ENCODE measurements at places on chromosomes 16 and 17.

DNA sequence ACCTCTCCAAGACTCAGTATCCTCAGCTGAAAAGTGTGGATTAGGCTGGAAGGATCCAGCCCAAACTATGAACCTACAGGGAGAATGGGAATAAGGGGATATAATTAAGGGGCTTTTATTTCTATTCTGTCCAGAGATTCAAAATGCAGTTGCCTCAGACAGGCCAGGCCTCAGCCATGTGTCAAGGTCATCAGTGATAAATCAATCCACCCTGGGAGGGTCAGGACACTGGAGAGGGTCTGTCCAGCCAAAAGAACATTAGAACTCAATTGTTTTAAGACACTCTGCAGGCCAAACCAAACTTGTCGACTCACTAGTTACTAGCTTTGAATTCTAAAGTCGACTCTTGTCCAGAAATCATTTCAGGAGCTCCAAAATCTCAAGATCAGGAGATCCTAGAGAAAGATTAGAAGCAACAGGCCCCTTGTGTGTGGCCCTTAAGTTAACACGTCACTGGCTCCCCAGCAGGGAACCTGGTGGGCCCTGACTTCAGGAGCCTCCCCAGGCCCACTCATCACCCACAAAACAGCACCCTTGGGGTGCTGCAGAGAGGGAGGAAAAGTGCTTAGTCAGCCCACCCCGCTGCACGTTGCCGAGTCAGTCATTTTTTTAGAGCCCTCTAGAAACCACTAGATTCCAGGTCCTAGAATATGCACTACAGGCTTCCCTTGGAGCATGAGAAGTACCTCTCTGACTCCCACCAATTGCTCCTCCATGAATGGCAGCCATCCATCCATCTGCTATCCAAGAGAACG lies 156.8 kb downstream of the XYLT1 start:
- DNase-seq, result no peak

- DNase-seq, result no peak
Observed at GRCh38 chr17:43732958-43733357, 25.6 kb downstream of the SOST start.

GRCh38 chr17:70407506-70407905 lies 238.2 kb downstream of the KCNJ2 start:
- no peak for DNase-seq

DNA sequence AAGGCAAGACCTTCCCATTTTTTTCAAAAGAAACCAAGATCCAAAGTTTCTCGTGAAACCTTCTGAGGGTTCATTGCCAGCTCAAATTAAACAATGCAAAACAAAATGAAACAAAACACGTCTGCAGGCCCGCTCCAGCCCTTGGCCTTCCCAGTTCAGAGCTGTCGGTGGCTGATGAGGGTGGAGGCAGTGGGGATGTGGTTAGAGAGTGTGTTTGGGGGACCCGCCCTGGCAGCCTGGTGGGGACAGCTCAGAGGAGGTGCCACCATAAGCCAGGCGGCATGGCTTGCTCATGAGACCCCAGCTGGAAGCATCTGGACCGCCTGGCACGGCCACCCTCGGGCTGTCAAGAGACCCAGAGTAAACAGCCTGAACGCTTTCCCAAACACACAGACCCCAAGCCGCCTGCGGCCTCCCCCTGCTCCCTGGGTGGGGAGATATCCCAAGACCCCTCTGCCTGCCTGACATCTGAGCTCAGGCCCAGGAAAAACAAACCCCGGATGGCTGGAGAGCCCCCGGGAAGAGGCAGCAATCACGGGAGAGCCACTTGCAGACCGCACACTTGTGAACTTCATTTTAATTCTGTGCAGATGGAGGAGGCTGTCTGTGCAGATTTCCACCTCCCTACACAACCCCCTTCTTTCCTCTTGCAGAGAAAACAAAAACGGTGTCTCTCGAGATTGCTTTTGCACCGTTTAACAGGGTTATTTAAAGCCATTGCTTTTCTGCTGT lies 35.4 kb upstream of the LITAF start:
- peak; percentile 68 for DNase-seq

- no peak for DNase-seq
Observed at GRCh38 chr16:52515068-52515671, 31.8 kb downstream of the TOX3 start.

DNA sequence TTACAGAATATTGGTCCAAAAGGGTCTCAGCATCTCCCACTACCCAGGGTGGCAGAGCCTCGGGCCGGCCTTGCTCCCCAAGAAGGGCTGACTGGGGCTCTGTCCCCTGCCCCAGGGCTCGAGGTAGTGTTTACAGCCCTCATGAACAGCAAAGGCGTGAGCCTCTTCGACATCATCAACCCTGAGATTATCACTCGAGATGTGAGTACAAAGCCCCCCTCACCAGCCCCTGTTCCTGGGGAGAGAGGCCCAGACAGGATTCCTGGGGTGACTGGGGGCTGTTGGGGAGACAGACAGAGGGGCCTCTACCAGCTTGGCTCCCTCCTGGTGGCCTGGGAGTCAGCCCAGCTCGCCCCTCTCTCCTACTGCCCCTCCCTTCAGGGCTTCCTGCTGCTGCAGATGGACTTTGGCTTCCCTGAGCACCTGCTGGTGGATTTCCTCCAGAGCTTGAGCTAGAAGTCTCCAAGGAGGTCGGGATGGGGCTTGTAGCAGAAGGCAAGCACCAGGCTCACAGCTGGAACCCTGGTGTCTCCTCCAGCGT lies 6.1 kb upstream of the NLRC5 start:
- no peak for DNase-seq

DNA sequence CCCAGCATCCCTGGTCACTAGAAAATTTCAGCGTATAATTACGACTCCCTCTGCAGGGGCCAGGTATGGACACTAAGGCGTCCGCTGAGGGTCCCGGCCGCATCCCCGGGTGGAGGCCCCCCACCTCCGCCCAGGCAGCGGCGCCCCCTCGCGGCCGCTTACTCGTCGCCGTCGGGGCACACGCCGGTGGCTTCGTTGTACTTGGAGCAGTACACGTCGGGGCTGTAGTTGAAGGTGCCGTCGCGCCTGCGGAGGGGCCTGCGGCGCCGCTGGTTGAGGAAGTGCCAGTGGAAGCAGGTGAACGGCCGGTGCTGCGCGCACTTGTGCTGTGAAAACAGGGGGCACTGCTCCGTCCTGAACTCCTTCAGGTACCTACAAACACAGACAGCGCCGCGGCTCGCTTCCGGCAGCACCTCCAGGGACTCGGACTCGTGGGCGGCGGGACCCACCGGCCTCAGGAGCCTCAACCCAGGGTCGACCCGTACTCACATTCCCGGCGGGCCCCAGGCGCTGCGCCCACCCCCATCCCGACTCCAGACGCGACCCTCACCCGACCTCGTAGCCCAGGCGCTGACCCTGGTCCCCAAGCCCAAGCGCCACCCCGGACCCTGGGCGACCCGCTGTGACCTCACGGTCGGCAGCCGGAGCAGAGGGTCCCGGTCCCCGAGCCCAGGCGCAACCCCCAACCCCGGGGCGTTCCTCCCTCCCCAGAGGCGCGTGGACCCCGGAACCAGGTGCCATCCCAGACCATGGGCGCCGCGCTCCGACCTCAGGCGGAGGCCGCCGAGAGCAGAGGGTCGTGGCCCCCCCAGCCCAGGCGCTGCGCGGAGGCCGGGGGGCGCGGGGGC lies 596 bp downstream of the UNKL start:
- peak; percentile 65 for DNase-seq

DNA sequence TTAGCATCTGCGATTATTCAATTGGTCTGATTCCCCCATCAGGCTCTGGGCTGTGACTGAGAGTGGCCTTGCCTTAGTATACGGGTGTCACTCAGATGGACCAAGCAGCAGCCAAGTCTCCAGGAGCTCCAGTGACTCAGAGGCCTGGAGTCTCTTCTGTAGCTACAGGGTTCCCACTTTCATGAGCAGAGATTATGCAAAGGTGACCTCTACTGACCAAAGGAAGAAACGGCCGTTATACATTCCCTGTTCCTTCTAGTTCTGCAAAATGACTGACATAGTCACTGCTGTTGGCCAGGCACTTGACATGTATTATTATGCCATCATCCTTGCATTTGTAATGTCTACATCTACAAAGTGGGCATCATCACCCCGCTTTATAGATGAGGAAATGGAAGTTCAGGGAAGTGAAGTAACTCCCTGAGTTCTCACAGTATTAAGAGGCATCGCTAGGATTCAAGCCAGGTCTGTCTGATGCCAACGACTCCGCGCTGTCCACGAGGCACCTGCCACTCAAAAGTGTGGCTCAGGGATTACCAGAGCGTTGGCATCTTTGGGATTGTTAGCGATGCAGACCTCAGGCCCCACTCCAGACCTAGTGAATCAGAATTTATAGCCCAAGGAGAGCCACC lies 23.3 kb downstream of the SLC38A7 start:
- DNase-seq, result peak; percentile 34

DNA sequence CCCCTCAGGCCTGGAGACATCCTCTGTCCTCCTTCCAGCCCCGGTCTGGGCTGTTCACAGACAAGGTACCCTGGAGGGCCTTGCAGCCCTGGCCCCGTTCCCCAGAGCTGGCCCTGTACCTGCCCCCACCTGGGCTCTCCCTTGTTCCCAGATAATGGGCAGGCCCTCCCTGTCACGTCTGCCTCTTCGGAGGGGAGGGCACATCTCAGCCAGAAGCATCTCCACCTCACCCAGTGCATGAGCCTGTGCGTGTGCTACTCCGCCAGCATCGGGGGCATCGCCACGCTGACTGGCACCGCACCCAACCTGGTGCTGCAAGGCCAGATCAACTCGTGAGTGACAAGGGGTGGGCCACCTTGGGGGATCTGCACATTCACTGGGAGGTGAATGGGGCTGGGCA lies 14.9 kb upstream of the FOXN1 start:
- DNase-seq, result no peak

DNA sequence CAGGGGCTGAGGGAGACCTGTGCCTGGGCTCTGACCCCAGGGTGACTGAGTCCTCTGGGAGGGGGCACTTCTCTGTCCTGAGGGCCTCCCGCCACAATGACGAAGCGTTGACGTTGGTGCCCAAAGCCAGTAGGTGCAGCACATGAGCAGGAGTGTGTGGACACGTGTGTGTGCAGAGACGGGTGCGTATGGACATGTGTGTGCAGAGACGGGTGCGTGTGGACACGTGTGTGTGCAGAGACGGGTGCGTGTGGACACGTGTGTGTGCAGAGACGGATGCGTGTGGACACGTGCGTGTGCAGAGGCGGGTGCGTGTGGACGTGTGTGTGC lies 726 bp upstream of the CD7 start:
- DNase-seq, result no peak

DNA sequence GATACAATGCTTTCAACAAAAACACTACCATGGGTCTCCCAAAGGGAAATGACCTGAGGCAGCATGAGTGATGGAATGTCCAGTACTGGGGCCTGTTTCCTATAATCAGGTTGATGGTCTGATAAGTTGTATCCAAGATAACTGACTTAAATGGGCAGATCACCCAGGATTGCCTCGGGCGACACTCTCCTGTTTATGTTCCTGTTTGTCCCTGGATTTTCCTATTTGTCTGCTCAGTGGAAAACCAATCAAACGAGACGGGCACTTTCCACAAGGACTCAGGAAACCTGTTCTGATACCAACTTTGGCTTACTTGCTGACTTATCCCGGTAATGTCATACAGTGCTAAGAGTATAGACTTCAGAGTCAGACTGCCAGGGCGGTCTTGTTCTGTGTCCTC lies 27.4 kb downstream of the USP43 start:
- DNase-seq, result no peak

- DNase-seq, result no peak
Observed at GRCh38 chr16:88047462-88047861, 96.2 kb downstream of the BANP start.

DNA sequence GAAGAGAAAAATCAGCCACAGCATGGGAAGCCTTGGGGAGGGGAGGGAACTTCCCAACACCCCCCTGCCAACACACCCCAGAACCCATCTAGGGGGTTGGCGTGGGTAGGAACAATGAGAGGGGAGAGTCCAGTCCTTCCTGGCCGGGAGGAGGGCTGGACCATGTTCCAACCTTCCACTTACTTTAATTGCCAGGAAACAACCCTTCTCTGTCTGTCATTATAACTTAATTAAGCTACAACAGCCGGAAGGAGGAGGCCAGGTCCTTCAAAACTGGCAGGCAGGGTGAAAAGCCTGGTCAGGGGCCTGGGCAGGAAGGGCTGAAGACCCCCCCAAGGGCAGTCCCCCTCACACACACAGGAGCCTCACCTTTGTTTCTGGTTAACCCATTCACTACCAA lies 447.0 kb downstream of the SOX9 start:
- DNase-seq, result no peak

DNA sequence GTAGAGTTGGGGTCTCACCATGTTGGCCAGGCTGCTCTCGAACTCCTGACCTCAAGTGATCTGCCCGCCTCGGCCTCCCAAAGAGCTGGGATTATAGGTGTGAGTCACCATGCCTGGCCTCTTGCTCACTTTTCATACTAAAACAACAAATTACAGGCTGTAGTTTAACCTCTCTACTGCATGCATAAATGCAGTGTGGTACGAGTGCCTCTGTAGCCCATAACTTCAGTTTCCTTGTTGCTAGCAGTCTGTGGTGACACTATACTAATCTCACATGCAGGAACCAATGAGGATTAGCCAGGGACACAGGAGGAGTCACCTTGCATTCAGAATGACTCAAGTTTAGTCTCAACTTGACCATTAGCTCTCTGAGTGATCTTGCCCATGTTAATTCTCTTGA lies 20.1 kb downstream of the HMOX2 start:
- no peak for DNase-seq

DNA sequence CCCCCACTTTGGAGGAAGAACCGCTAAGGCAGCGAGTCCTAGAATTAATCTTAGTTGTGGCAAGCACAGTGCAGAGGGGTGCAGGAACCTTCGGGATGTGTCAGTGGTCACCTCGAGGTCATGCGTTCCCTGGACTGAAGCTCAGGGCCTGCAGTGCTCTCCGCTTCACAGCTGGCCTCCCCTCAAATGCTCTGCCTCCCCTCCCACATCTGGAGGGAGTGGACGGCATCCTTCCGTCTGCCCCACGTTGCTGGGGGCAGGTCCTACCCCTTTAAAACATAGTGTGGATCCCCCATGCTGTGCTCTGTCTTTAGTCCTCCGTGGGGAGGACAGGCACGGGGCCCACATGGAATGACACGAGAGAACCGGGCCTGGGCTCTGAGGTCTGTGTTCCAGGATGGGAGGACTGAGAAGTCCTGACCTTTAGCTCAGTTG lies 99.5 kb upstream of the CDC42EP4 start:
- no peak for DNase-seq

DNA sequence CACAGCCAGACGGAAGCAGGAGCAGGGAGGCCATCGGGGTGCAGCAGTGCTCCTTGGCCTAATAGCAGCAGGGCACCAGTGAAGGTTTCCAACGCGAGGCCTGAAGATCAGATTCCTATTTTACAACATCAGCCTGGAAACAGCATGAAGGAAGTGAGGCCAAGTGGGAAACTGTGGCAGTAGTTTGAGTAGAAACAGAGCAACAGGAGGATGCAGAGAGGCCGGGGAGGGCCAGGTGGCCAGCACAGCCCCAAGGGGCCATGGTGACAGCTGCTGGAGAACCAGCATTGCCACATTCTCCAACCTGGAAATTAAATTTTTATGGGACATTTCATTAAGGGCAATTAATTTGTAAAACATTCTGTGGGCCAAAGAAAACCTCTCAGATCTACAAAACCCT lies 3.4 kb upstream of the ANKRD11 start:
- no peak for DNase-seq

- DNase-seq, result no peak
Observed at GRCh38 chr17:21376081-21376758, at the start of gene KCNJ12. TSS of gene KCNJ12 (plus strand) at chr17:21376357. CDS start at chr17:21415343, 38,986 bp downstream.

Data from CD4-positive, alpha-beta T cell treated with Interleukin-15 for 4 hours (primary cell).